ENCODE measurements at places on chromosomes 1 and 21. TPM values are rescaled to one million over a fixed set of nuclear protein-coding genes. Genes with fewer than 3 reads are reported as not detected.

DNA sequence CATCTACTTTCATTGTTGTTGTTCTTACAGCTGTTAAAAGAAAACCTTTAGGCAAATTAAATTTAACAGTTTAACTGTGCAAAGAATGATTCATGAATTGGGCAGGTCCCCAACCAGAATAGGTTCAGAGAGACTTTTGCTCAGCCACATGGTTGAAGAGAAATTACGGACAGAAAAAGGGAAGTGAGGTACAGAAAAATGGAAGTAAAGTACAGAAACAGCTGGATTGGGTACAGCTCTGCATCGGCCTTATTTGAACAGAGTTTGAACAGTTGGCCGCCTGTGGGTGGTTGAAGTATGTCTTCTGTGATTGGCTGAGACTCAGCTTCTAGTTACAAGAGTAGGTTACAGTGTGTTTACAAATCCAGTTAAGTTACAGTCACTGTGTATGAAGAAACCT lies 210.1 kb downstream of the FGGY start:
- DNase-seq, result peak; percentile 86

GRCh38 chr1:47418681-47419325 lies 2.7 kb downstream of the FOXE3 start:
- no peak for DNase-seq

TRIM58 gene
- not detected for total RNA-seq

- peak; percentile 70 for DNase-seq
These were observed 112.1 kb downstream of the TNFSF18 start for GRCh38 chr1:172938681-172939080.

GRCh38 chr1:57866998-57867397 lies 443.1 kb upstream of the DAB1 start:
- DNase-seq, result no peak

Measured in GM23248 (cell line).